AG20443 (cell line): ENCODE measurements at places on chromosomes 1 and 21.

DNA sequence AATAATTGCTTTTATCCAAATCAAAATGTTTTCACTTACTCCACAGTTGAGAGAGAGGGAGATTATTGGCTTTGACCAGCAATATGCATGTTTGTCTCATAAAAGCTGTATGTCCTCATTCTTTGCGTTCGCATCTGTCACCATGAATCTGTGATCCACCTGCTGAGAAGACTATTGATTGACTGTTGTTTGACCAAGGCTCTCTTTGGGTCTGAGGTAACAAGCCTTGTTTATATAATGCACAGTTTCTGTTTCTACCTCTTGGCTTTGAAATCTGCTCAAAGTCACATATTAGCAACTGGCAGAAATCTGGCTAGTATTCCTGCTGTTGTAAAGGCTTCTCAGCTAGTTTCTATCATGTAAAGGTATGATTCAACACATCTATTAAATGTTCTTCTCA is 157.0 kb downstream of the LYPLAL1 start:
- no peak for DNase-seq

DNA sequence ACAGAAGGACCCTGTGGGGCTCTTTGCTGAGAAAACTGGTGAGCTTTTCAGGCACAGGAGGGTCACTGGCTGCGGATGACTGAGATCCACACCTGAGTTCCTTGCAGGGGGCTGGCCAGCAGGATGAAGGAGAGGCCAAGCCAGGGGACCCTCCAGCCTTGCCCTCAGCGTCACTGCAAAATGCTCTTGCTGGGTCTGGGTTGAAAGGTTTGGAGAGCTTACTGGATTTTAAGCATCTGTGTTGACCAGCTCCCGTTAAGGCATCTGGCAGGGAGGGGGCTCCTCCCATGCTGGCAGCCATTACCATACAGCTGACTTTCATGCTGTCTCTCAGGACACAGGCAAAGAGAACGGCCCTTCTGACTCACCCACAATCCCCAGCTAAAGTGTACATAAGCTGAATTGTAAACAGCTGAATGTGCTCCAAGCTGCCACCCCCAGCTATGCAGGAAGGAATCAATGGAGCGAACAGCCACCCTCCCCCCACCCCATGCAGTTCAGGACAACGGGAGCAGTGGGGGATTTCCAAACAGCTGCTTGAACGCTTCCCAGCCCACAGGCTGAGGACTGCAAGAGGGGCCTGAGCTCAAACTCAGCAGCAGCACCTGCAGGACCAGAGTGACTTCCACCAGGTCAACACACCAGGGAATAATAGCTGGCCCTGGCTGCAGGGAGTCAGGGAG is 21.3 kb upstream of the A3GALT2 start:
- DNase-seq, result peak; percentile 70

GRCh38 chr1:5662744-5663126 is 329.5 kb downstream of the NPHP4 start:
- DNase-seq, result no peak

DNA sequence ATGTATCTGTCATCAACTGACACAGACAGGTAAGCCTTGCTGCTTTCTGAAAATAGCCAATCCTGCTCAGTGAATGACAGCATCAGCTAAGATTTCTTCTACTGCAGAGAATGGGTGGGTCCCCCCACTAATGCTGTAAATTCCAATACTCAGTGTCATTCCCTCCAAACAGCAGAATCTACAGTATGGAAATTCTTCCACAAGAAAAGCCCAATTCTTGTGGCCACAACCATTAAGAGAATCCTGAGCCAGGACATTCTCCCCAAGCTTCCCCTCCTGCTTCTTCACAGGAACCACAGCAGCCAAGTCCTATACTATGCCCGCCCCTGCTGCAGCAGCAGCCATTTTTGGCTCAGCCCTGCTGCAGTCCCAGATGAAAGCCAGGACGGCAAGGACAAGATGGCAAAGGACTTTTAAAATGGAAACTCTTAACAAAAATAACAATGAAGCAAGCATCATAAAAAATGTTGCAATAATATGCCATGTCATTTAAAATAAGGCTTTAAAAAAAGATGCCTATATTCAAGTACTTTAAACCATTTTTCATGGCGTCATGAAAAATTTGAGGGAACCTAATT is 26.8 kb downstream of the EIF4G3 start:
- DNase-seq, result peak; percentile 86

GRCh38 chr21:31714741-31715365 is 17.1 kb downstream of the SCAF4 start:
- DNase-seq, result no peak

DNA sequence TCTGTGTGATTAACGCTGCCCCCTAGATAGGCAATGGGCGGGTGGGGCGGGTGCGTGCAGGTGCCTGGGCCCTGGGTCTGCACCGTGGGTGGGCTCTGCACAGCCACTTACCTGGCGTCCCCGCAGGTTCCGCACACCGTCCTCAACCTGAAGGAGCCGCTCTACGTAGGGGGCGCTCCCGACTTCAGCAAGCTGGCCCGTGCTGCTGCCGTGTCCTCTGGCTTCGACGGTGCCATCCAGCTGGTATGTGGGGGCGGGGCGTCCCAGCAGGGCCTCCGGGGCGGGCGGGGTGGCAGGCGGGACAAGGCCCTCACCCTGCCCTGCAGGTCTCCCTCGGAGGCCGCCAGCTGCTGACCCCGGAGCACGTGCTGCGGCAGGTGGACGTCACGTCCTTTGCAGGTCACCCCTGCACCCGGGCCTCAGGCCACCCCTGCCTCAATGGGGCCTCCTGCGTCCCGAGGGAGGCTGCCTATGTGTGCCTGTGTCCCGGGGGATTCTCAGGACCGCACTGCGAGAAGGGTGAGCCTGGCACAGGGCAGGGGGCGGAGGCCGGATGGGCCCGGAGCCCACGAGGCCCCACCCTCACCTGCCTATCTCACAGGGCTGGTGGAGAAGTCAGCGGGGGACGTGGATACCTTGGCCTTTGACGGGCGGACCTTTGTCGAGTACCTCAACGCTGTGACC is 22.8 kb downstream of the RNF223 start:
- DNase-seq, result no peak

DNA sequence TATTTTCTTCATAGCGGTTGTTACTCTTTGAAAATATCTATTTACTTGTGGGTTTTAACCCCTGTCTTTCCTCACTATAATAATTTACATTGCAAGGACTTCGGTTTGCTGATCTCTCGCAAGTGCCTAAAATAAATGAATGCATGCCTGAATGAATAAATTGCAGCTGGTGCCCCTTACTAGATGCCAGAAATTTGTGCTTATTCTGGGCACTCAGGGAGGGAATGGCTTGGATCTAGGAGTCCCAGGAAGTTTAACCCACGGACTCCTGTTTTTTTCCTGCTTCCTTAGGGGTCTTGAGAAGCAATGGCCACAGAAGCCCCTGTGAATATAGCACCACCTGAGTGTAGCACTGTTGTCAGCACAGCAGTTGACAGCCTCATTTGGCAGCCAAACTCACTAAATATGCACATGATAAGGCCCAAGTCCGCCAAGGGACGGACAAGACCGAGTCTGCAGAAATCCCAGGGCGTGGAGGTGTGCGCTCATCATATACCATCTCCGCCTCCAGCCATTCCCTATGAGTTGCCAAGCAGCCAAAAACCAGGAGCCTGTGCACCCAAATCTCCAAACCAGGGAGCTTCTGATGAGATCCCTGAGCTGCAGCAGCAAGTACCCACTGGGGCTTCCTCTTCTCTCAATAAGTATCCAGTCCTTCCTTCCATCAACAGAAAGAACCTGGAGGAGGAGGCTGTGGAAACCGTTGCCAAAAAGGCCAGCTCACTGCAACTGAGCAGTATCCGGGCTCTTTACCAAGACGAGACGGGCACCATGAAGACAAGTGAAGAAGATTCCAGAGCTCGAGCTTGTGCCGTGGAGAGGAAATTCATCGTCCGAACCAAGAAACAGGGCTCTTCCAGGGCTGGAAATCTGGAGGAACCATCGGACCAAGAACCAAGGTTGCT is 4.2 kb upstream of the PLA2G2C start:
- no peak for DNase-seq

DNA sequence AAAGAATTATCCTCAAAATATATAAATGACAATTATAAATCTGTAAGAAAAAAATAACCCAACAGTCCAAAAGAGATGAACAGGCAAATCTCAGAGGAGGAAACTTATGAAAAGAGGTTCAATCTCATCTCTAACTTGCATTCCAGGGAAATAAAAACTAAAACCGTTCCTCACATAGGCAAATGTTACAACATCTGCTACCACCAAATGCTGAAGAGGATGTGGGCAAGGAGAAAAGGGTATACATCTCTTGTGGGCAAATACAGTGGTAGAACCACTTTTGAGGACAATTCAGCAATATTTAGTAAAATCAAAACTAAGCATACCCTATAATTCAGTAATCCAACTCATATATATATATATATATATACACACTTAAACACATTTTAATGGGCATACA is 33.7 kb upstream of the SGIP1 start:
- DNase-seq, result no peak

GRCh38 chr1:53598966-53599365 is 139.8 kb downstream of the DMRTB1 start:
- no peak for DNase-seq

- no peak for DNase-seq
These were observed 165.7 kb upstream of the IRF2BP2 start for GRCh38 chr1:234775477-234776246.

GRCh38 chr1:235809688-235810397 is 56.9 kb downstream of the LYST start:
- no peak for DNase-seq

- DNase-seq, result no peak
These were observed 55.5 kb upstream of the DYNLT5 start for GRCh38 chr1:66696771-66697170.

- no peak for DNase-seq
These were observed 18.7 kb downstream of the CLSTN1 start for GRCh38 chr1:9805006-9805508.

- no peak for DNase-seq
These were observed 1.1 kb downstream of the CKS1B start for GRCh38 chr1:154975409-154976059.

- no peak for DNase-seq
These were observed 8.1 kb downstream of the TFF3 start for GRCh38 chr21:42307106-42307505.

GRCh38 chr21:14414932-14415508 is 32.1 kb upstream of the HSPA13 start:
- no peak for DNase-seq

DNA sequence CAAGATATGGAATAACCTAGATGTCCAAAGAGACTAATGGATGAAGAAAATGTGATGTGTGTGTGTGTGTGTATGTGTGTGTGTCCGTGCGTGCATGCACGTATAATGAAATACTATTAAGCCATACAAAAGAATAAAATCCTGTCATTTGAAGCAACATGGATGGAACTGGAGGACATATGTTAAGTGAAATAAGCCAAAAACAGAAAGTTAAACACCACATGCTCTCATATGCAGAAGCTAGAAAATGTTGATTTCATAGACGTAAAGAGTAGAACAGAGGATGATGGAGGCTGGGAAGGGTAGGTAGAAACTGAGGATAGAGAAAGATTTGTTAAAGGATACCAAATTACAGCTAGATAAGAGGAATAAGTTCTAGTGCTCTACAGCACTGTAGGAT is 133.7 kb downstream of the APP start:
- no peak for DNase-seq

DNA sequence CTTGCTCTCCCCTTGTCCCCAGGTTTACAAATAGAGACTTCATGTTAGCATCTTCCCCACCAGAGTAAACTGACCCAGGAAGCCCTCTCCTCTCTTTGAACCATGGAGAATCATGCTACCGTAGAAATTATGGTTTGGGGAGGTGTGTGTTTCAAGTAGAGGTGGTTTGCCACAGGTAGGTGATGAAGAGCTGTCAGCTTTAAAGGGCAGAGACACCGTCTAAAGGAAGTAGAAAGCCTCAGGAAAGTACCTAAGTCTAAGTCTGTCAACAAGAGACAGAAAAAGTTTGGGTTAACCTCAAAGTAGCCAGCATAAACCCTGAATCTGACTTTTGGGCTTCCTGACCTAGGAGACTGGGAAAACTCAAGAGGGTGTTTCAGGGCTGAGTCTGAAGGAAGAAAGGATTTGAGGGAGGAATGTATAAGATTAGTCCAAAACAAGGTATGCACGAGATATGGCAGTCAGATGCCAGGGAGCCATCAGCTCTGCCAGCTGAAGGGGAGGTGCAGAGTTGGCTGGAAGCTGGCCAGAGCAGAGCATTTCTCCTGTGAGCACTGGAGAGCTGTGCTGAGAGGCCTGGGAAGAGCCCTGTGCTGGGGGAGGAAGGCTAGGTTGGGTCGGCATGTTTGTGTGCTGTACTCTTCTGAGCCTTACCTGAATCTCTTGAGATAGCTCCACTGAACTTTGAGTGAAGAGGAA is 14.3 kb downstream of the ADAMTSL4 start:
- DNase-seq, result no peak

DNA sequence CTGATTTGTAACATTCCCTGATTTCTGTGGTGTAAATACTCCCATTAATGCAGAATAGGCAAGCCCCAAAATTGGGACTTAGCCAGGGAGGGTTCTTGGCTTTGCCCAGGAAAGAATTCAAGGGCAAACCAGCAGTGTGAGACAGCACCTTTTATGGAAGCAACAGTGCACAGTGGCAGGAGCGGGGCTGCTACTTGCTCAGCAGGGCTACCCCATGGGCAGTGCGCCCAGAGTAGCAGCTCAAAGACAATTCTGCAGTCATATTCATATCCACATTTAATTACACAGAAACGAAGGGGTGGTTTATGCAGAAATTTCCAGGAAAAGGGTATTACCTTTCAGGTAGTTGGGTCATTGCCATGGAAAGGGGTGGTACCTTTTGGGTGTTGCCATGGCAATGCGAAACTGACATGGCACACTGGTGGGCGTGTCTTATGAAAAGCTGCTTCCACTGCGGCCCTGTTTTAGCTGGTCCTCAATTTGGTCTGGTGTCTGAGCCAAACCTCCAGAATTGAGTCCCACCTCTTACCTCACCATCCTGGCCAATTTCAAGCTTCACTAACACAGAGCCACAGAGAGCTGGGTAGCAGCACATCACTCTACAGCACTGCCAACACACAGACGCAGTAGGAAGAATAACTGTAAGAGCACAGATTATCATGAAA is 35.9 kb downstream of the FHAD1 start:
- DNase-seq, result no peak

DNA sequence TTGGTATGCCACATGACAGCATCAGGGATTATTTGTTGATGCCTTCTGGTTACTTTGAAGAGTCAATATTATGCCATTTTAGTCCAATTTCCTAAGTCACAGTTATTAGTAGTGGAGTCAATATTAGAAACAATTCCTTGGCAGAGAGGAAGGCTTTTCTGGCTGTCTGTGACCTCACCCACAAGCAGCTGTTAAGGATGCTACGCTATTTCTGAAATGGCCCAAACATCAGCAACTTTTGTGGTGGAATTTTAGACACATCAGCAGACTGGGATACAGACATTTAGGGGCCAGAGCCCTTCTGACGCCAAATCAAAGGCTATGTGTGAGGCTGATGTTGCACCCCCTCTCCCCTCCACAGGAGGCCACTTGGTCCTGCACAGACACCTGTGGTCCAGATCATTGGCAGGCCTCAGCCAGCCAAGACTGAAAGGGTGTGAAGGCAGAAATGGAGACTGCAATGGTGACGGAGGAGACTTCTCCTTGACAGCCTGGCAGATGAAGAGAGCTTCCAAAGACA is 9.2 kb upstream of the RXRG start:
- DNase-seq, result no peak
